ENCODE measurements at places on chromosomes 13 and 19. TPM values are rescaled to one million over a fixed set of nuclear protein-coding genes. Genes with fewer than 3 reads are reported as not detected.

DNA sequence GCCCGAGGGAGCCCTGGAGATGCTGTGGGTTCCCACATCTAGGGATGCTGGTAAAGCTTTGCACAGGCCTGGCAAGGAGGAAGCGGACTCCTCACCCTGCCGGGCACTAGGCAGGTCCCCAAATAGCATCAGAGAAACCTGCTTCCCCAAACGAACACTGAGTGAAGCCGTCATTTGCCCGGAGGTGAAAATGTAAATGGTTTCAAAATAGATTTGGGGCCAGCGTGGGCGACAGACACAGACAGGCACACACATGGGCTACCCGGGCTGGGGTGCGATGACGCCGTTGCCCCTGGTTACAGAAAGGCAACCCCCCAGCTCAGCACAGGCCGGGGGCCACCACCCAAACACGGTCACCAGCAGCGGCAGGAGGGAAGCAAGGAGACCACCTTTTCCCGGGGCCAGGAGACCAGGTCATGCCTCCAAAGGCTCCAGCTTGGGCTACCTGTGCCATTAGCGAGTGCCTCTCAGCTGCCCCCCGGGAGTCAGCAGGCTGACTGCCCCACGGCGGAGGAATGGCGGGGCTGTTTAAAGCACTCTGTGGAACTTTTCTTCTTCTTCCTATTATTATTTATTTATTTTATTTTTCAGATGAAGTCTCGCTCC lies 47.5 kb upstream of the NDUFS7 start:
- DNase-seq, result no peak

DNA sequence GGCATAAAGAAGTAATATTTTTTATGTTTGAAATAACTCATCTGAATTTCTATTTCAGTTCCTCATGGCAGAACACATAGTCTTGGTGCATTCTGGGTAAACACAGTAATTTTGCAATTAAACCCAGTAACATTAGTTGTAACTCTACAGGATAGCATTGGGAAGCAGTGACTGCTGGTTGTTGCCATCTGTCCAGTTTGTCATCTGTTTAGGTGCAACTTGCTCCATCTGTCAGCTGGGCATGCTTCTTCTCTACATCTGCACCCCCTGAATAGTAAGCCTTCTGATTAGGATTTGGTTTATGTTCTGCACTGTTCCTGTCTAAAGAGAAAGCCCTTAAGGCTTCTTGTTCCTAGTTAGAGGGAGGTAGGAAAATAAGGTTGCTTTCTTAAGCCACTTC lies 63.5 kb upstream of the CSNK1A1L start:
- no peak for DNase-seq

DNA sequence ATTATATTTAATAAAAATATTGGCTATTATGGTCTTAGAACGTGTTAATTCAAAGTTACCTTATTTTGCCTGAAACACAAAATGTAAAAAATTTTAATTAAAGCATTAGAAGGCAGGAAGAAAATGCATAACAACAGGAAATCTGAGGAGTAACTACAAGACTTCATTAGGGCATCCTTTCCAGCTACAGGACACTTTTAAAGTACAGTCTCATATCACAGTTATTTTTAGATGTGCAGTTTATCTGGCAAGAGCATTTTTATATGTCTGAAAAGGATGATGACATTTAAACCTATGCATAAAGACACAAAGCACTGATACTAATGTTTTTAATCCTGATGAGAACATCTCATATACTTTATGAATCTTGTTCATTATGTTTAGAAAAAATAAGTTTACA lies 247.5 kb downstream of the VWA8 start:
- DNase-seq, result no peak

- no peak for DNase-seq
These were observed 121.7 kb downstream of the SLITRK5 start for GRCh38 chr13:87792878-87793277.

GRCh38 chr13:109764045-109764444 lies 22.3 kb downstream of the IRS2 start:
- DNase-seq, result no peak

GRCh38 chr13:93927431-93927830 lies 552.1 kb downstream of the DCT start:
- no peak for DNase-seq

DNA sequence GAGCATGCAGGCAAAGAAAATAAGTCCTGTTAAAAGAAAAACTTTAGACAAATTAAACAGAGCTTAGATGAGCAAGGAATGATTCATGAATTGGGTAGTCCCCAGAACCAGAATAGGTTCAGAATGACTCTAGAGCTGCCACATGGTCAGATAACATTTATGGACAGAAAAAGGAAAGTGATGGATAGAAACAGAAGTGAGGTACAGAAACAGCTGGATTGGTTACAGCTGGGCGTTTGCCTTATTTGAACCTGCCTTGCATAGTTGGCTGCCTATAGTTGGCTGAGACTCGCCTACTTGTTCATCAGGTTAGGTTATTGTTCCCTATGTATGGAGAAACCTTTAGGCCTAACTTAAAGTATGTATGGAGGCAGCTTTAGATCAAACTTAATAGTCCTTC lies 35.4 kb downstream of the WDFY2 start:
- DNase-seq, result no peak

DNA sequence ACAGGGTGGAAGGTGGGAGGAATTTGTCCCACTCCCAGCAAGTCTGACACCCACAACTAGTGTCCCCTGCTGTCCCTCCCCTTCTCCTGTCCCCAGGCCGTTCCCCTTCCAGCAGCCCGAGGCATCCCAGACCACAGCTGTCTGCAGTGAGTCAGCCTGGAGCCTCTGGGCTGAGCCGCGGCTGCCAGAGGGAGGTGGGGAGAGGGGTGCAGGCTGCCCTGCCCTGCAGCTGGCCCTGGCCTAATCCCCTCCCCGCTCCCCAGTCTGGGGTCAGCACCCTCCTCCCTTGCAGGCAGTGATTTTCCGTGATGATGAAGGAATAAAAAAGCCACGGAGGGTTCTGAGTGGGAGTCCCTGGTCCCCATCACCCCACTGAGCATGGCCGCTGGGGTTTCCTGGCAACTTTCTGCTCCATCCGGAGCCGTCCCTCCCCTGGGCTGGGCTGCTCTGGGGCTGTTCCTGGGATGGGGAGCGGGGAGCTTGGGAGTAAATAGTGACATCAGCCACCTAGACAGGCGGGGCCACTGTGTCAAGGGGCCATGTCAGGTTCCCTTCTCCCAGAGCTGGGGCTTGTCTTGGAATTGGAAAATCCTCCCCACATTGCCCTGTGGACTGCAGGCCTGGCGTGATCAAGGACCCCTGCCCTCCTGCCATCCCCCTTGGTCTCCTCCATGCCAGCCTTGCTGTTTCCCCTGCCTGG lies 16.8 kb downstream of the SPC24 start:
- peak; percentile 95 for DNase-seq

- no peak for DNase-seq
These were observed 63.0 kb upstream of the ZNF536 start for GRCh38 chr19:30309176-30309575.

DNA sequence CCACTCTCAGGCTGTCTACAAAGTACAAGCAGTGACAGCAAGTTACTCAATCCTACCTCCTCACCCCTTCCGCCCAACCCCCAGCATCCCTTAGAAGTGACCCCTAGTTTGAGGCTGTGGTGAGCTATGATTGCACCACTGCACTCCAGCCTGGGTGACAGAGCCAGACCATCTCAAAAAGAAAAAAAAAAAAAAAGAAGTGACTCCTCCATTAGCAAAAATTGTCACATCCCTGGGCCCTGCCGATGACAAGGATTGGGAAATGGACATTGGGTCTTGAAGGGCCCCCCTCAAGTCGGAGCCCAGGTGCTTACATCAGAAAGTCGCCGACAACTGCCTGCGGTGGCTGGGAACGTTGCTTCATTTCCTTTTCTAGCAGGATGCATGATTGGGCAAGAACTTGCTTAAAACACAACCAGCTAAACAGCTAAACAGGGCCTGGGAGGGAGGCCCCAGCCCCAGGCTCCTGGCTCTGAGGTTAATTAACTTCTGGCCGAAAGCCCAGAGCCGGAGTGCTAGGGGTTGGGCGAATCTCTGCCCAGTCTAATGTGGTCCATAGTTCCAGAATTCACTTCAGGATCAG lies 15.3 kb downstream of the RAB3D start:
- no peak for DNase-seq

- no peak for DNase-seq
These were observed 9.0 kb downstream of the UGGT2 start for GRCh38 chr13:96044238-96044637.

DNA sequence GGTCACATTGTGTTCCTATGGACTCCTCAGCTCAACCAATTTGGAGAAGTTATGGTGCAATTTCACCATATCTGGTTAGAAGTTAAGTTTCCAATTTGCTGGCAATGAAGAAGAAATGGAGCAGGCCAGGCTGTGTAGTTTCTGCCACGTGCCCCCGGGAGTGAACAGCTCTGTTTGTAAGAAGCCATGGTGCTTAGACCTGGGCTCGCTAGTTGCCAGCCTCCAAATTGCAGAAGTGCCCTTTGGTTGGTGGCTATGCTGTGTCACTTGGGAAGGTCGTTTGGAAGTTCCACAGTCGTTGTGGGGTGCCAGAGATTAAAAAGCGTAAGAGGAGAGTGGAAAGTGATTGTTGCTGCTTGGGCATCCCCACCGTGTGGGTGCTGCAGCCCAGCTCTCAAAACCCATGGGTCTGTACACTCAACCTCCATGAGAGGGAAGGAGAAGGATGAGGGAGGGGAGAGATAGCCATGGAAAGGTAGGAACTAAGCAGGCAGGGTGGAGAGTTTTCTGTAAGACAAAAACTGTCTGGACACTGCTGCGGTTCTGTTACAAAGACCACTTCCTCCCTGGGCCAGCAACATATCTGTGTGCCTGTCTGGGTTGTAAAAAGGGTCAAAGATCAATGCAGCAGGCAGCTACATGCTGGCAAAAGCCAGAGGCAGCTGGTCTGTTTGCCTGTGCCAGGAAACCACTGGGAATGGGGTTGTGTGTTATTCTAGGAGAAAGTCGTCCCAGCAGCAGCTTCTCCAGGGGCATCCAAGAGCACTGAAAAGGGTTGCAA lies 10.8 kb downstream of the ALOX5AP start:
- DNase-seq, result no peak

DNA sequence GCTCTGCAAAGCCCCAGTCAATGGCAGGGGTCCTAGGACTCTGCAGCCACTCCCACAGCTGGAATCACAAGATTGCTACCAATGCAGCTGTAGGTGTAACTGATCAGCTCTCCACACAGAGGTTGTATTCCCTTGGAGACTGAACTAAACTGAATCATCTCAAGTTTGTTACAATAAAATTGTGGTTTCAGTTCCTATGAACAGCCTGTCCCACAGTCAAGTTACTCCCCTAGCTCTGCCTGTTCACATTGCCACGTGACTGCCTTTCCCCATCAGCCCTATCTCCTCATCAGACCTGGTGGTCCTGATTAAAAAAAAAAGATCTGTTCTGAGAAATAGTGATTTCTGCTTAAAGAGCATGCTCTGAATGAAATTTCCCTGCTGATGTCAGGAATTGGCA lies 287.9 kb upstream of the NBEA start:
- DNase-seq, result peak; percentile 72

DNA sequence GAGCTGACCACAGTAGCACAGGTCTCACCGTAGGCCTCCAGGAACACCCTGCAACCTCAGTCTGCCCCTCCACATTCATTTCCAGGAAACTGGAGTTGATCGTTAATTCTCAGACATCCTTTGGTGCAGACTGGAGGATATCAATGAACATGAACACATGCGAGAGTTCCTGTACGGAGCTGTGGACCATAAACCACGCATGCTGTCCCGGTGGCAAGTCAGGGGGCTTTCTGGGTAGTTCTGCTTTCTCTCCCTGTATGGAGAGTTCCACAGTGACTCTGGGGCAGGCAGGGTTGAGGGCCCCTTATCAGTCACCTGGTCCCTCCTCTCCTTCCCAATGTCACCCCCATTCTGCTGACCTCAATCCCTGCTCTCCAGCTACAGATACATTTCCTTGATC lies 55.5 kb upstream of the URI1 start:
- no peak for DNase-seq

- DNase-seq, result no peak
These were observed 32.3 kb upstream of the EHD2 start for GRCh38 chr19:47680858-47681332.

GRCh38 chr13:85737952-85738351 lies 61.3 kb downstream of the SLITRK6 start:
- no peak for DNase-seq

GRCh38 chr13:98456413-98456845 lies 120.5 kb downstream of the STK24 start:
- no peak for DNase-seq

DNA sequence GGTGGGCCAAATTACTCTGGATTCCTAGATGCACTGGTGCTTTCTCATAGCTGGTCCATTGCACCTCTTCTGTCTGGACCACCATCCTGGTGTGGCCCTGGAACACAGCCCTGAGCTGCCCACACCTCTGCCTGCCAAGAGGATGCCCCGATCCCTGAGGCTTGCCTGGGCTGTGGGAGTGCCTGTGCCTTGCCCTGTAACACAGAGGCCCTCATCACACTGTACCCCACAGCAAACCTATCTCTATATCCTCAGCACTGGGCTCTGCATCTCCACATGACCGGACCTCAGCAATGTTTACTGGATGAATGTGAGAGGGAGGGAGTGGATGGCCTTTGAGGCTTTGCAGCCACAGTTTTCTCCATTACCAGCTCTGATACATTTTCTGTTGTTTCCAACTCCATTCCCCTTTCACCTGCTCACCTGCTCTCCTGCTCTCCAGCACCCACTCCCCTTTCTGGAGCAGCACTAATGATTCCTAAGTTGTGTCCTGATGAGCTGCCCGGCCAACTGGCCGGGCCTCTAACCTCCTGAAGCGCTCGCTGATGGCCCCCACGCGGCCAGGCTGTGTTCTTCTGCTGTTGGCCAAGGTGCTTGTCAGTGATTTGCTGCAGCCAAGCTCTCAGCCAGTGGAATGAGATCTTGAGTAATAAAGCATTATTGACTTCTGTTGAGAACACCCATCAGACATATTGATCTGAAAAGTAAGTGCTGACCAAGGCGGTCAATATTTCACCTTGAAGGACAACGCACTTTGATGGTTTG lies 232.6 kb downstream of the TEX29 start:
- no peak for DNase-seq

DNA sequence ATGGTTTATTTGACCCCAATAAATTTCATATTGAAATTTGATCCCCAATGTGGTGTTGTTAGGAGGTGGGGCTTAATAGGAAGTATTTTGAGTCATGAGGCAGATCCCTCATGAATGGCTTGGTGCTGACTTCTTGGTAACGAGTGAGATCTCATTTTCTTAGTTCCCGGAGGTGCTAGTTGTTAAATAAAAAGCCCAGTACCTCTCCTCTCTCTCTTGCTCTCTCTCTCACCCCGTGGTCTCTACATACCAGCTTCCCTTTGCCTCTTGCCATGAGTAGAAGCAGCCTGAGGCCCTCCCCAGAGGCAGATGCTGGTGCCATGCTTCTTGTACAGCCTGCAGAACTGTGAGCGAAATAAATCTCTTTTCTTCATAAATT lies 39.4 kb upstream of the KATNAL1 start:
- no peak for DNase-seq

GRCh38 chr13:99415851-99416331 lies 85.4 kb upstream of the TM9SF2 start:
- no peak for DNase-seq

Gene KLK13
- total RNA-seq, result not detected

Gene TMEM59L
- total RNA-seq, result 2.4 TPM

Gene LILRB5
- total RNA-seq, result 24.6 TPM

Gene SYDE1
- total RNA-seq, result 55.5 TPM

Gene SETDB2
- 13.3 TPM for total RNA-seq

Gene PSENEN
- 48.7 TPM for total RNA-seq

Gene ACP4
- total RNA-seq, result not detected

Gene TMIGD2
- total RNA-seq, result not detected

Gene ING1
- 17.2 TPM for total RNA-seq

Gene C1QTNF9B
- not detected for total RNA-seq

Gene IZUMO2
- not detected for total RNA-seq

Gene ZIC2
- total RNA-seq, result not detected

Gene PHF11
- total RNA-seq, result 27.7 TPM

Gene ZNF440
- total RNA-seq, result 5.5 TPM

Gene LONP1
- 59.0 TPM for total RNA-seq

All from esophagus muscularis mucosa (tissue), 4 donors.